ENCODE measurements at places on chromosomes 5 and 9.

GRCh38 chr5:128412145-128412930, 125.7 kb downstream of the FBN2 start:
- DNase-seq, result no peak

- DNase-seq, result no peak
Observed at GRCh38 chr5:39119404-39120051, 45.3 kb upstream of the RICTOR start.

DNA sequence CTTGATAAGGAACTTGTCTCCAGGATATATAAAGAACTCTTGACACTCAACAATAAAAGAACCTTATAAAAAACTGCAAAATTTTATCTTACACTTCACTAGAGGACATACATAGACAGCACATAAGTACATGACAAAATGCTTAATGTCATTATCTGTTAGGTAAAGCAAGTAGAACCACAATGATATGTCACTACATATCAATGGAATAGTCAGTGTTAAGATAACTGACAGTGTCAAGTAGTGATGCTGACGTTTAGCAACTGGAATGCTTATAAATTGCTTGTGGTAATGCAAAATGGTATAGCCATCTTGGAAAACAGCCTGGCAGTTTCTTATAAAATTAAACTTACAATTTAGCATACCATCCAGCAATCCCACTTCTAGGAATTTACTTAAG, 314.1 kb downstream of the KDM4C start:
- no peak for DNase-seq

GRCh38 chr5:171363846-171364245, 23.8 kb upstream of the NPM1 start:
- DNase-seq, result no peak

DNA sequence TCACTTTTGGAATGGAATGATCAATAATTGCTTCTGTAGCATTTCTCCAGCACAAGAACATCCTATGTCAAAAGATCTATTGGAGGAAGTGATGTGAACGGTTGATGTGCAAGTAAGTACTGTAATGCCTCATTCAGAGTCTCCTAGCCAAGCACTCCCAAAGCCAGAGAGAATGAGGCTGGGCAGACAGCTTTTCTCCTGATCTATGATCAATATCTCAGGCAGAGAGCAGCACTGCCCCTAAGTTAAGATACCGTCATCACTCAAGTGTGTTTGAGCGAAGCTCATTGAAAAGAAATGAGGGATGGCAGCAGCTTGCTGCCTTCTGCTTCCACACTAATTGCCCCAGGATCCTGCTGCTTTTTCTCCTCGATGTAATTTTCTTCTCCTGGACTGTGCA, 324.1 kb upstream of the GRAMD2B start:
- no peak for DNase-seq

DNA sequence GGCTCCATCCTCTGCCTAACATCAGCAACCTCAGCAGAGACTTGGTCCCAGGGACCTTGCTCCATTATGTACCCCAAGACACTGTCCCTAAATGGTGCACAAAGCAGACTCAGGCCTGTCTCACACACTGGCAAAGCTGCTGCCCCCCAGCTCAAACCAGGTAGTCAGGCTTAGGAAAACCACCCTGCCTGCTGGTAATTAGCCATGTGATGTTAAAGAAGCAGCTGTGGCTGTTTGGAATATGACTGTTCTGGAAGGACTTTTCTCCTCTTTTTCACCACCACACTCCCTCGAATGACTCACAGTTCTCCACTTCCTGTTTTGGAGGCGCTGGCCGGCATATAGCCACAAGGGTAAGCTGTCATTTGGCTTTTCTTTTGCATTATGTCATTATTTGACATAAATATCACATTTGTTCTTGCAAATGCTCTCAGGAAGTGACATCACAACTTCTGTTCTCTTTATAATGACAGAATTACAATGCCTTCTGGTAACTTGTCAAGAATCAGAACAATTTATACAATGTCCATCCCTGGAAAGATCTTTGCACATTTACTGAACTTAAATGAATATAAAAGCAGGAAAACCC, 113.9 kb downstream of the SUSD1 start:
- no peak for DNase-seq

- no peak for DNase-seq
Observed at GRCh38 chr5:156951359-156951758, 11.7 kb downstream of the TIMD4 start.

DNA sequence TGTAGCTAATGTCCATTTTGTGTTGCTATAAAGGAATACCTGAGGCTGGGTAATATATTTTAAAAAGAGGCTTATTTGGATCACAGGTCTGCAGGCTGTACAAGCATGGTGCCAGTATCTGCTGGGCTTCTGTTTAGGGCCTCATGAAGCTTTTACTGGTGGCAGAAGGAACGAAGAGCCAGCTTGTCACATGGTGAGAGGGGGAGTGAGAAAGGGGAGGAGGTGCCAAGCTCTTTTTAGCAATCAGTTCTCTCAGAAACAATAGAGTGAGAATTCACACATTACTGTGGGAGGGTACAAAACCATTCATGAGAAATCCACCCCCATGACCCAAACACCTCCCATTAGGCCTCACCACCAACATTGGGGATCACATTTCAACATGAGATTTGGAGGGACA, 340.9 kb downstream of the RASEF start:
- DNase-seq, result no peak

GRCh38 chr5:136012041-136012804, 16.6 kb upstream of the TGFBI start:
- DNase-seq, result no peak

DNA sequence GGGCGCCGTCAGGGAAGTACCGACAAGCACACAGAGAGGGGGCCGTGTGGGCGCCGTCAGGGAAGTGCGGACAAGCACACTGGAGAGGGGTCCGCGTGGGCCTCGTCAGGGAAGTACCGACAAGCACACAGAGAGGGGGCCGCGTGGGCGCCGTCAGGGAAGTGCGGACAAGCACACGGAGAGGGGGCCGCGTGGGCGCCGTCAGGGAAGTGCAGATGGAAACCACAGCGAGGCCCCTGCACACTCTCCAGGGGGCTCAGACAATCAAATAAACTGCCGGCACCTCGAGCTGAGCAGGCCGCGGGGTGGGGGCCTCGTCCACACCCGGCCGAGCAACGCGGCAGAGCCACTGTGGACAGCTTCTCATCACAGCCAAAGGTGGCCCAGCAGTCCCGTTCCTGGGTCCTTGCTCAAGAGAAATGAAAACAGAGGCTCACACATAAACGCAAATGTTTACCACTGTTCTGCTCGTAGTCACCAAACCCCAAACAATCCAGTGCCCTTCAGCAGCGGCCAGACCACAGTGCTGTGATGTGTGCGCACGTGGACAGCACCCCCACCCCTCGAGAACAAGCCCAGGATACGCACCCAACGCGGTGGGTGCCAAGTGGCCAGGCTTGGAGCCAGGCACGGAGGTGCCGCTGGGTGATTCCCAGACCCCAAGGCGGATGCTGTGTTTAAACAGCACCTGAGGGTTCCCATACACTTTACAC, 24.7 kb downstream of the TPPP start:
- DNase-seq, result no peak

- DNase-seq, result no peak
Observed at GRCh38 chr9:126859111-126859510, 1.3 kb upstream of the ZBTB34 start.

DNA sequence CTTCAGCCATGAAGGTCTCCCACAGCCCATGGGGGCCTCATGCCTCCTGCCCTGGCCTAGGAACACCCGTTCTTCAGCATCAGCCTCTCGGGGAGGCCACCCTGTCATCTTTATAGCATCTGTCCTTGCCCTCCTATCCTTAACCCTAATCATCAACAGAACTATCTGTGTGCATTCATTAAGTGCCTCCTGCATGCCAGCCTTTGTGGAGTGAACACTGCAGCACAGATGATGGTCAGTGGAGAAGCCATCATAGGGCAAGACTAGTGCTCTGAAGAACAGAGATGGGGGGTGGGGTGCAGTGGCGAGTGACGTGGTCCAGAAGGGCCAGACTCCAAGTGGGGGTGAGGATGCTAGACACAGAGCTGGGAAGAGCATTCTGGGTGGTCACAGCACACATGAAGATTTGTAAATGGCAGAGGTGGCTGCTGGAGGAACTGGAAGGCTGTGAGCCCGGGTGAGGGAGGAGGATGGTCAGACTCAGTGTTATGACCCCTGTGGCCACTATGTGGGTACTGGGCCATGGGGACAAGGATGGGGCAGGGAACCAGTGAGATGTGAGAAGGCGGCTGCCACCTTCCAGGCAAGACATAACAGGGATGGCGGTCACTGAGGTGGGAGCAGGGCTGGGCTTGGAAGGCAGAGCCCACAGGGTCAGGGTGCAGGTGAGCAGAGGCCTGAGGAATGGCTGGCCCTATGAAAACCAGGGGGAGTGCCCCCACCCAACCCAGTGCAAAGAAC, 3.6 kb upstream of the CARD19 start:
- DNase-seq, result no peak

- no peak for DNase-seq
Observed at GRCh38 chr9:88983865-88984542, 7.3 kb upstream of the S1PR3 start.

- DNase-seq, result no peak
Observed at GRCh38 chr9:117300371-117301110, 114.3 kb downstream of the ASTN2 start.

DNA sequence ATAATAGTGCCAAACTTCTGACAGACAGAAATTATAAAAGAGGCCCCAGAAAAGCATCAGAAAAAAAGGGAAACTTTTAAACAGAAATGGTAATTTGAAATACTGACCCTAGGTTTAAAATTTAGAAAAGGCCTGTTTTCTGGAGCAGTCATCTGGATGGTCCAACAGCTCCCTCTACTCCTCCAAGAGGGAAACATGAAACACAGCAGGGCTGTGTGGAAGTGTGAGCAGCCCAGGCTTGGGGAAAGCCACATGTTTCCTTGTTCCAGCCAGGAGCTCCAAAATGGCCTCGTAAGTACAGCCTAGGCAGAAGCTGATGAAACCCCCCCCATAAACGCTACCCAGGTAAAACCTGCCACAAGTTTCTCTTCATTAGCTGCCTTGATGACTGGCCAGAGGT, 499.3 kb upstream of the ADAMTS16 start:
- DNase-seq, result no peak

DNA sequence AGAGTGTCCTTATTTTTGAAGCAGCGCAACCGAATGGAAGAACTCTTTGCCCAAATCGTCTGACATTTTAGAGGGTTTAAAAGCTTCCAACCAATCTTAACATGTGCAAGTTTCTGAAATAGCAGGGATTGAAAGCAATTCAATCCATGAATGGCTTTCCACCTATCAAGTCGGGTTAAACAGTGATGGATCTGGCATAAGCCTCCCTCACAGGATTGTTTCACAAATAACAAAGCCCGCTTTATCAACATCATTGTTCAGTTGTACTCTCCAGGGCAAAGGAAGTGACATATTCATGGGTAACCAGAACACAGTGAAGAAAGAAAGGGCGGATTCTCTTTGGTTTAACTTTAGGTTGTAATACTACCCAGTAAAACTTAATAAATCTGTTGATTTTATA, 497.3 kb downstream of the MTRR start:
- DNase-seq, result no peak

- no peak for DNase-seq
Observed at GRCh38 chr9:126953041-126953809, 38.6 kb downstream of the RALGPS1 start.

- no peak for DNase-seq
Observed at GRCh38 chr5:88683506-88684135, 199.4 kb downstream of the MEF2C start.

- DNase-seq, result no peak
Observed at GRCh38 chr5:116411101-116411571, 163.5 kb downstream of the SEMA6A start.

DNA sequence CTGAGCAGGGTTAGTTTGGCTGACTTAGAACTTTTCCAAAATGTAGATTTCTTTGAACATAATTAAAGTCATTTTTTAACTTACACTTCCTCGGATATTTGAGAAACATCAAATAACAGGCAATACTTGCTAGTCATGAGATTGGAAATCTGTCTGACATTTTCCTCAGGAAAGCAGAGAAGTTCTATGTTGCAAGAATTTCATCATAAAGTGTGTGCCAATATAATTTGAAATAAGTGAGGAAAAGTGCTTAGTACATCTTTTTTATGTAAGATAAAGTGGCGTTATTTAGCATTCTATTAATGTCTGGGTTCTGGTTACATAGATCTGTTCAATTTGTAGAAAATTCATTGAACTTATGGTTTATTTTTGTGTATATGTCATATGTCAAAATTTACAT, 48.7 kb upstream of the C5orf47 start:
- no peak for DNase-seq

DNA sequence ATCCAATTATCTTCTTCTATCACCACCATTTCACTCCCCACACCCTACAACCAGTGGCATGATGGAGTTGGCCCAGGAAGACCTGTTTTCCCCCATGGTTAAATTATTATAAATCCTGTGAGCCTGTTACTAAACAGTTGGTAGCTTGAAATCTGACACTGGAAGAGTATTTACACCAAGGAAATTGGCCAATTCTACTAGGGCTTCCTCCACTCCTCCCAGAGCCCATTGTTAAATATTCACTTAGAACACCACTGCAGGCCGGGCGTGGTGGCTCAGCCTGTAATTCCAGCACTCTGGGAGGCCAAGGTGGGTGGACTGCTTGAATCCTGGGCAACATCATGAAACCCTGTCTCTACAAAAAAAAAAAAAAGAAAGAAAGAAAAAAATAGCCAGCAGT, 32.4 kb upstream of the CKS2 start:
- DNase-seq, result no peak

- DNase-seq, result no peak
Observed at GRCh38 chr5:124088289-124089032, 576.5 kb downstream of the CSNK1G3 start.

DNA sequence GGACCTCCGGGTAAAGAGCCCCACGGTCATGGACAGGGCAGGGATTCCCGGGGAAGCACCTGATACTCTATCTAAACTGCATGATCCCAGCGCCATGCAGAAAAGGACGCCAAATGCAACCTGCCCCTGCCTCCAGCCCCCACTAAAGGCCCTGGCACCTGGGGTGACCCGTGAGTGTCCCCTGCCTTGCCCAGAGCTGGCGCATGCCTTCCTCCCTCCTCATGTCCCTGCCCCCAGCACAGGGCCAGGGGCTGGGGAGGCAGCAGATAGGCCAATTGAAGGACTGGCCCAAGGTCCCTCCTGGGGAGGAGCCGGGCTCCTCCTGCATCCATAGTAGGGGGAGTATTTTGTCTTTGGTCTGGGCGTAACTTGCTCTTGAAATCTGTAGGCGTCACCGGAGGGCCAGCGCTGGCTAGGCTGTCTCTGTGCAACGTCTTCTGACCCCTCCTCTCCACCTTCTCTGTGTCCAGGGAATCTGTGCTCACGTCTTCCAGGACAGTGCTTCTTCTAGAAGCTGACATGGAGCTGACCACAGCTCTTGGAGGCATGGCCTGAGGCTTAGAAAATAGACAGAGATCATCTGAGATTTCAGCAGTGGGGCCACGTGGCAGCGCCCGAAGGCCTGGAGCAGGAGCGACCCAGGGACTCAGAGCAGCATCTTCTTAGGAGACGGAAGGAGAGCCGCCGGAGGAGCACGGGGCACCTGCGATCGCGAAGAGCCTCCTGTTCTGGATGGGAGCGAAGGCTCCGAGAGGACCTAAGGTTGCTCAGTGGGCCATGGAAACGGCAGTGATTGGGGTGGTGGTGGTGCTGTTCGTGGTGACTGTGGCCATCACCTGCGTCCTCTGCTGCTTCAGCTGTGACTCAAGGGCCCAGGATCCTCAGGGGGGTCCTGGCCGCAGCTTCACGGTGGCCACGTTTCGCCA, 660 bp downstream of the SPAAR start:
- no peak for DNase-seq

GRCh38 chr9:13377171-13377925, 97.9 kb upstream of the MPDZ start:
- no peak for DNase-seq

- DNase-seq, result no peak
Observed at GRCh38 chr5:38529955-38530646, 26.3 kb downstream of the LIFR start.

- no peak for DNase-seq
Observed at GRCh38 chr5:111138096-111138495, 45.9 kb downstream of the WDR36 start.
